Stimulated activated CD8-positive, alpha-beta memory T cell treated with anti-CD3 and anti-CD28 coated beads, Interleukin-7, amount 100 ng/mL, for 1 hour (primary cell): ENCODE measurements at places on chromosomes 4 and X.
A peak's percentile ranks its signal among the peaks of the same experiment; 100 is the strongest.

DNA sequence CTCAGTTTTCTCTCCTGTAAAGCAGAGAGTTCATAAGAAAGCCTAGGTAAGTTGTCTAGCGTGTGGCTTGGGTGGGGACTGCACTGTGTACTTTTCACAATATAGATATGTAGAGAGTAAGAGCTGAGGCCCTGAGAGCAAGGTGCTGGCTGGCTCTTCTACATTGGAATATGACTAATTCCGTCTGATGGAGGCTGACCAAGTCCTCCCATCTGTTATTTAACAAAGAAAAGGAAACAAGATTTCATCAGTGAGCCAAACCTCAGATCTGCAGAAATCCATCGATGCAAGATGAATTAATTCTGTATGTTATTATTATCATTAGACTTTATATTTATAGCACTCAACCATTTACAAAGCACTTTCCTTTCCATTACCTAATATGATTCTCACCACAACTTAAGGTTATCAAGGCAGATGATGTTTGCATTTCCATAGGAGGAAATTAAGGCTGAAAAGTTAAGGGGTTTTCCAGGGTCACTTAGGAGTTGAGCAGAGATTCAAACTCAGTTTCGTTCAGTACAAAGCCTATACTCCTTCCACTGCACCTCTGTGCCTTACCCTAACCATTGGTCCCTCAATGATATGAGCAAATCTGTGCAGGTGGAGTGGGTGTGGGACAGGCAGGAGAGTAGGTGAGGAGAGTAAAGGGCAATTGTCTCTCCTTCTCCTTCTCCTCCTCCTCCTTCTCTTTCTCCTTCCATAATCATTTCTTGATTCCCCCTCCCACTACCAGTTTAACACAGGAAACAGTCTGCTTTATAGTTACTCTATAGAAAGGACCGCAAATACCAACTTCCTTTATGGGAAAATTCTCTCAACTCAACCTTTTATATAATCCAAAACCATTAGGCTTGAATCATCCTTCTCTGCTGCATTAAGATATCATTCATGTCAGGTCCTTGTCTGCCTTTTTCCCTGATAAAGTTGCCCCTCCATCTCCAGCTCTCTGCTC lies 27.6 kb upstream of the SRD5A3 start:
- DNase-seq, result no peak

GRCh38 chr4:145805490-145805889 lies 125.5 kb downstream of the C4orf51 start:
- no peak for DNase-seq

GRCh38 chrX:7147413-7147977 lies at the start of gene STS:
STS (plus strand) TSS chrX:7147712; CDS start chrX:7253200, 105,488 bp downstream.
- peak; percentile 3 for DNase-seq

DNA sequence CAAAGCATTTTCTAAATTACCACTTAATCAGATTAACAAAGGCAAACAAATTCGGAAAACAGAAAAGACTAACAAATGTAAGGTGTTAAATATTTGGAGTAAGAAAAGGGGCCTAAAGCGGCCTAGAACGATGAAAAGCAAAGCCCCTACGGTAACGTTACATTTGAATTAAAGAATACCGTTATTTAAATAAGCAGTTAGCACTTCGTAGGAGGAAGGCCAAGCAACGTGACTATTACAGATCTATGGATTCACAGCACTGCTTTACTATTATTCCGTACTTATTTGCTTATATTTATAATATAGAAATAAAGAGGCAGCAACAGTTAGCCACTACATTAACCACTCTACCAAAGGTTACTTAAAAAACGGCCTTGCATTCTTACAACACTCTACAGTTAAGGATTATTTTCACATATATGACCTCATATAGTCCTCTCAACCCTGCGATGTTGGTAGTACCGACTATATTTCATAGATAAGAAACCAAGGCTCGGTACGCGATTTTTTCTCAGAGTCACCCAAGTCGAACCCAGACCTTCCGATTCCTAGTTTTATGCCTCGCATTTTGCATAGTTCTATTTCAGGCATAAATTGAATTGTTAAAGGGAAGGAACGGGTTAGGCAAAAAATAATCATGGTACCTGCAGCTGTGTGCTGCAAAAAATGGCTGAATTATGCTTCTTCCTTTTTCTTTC lies 2.9 kb downstream of the KLHL15 start:
- no peak for DNase-seq

DNA sequence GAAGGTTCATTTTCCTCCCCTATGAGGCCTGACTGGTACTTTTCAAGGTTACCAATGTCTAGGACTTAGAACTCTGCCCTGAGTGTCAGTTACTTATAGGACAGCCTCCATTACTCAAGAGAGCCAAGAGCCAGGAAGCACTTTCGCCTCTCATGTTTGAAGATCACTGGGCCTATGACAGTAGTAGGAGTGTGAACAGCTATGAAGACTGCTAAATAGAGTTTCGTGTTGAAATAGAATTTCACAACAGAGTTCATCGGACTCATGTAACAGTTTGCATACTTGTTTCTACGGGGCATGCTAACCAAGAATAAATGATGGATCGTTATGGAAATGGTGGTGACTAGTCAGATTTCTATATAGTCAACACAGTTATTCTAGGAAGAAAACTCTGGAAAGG lies 97.8 kb upstream of the GPC4 start:
- DNase-seq, result no peak

DNA sequence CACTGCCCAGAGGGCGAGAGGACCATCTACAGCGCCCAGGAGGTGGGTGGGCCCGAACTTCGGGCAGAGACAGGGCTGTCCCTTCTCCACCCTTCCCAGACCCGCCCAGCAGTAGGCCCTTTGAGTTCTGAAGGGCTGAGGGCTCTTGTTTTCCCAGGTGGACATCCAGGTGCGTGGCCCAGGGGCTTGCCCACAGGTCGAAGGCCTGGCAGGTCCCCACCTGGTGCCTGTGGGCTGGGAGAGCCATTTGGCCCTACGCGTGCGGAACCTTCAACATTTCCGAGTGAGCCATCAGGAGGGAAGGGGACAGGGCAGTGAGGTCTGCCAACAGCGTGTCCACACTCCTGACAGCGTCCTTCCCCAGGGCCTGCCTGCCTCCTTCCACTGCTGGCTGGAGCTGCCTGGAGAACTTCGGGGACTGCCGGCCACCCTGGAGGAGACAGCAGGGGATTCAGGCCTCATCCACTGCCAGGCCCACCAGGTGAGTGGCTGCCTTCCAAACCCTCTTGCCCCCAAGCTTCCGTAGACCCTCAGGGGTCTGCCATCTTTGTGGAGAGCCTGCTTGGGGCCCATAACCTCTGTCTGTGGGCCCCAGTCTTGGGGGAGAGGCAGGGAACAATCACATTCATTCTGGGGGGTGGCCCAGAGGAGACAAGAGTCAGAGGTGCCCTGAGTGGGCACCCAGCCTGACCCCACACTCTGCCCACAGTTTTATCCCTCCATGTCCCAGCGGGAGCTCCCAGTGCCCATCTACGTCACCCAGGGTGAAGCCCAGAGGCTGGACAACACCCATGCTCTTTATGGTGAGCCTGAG lies 6.8 kb downstream of the PLXNB3 start:
- no peak for DNase-seq

- no peak for DNase-seq
Observed at GRCh38 chrX:113892401-113892800, 691.5 kb upstream of the HTR2C start.

DNA sequence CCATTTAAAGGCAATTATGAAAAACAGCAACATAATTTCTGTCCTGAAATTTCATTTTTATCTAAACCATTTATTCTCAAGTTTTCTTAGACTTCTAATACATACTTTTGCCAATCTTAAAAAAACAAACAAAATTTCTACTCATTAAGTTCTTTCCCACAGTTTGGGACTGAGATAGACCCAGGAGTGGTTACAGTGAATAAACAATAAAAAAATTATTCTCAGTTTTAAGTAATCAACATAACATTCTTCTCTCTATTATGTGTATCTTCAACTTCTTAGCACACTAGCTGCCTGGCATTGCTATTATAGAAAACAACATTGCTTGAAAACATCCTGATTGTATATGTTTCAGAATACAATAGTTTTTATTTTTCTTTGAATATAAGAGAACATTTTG lies 532.8 kb downstream of the IL15 start:
- DNase-seq, result no peak

GRCh38 chrX:150683536-150684146 lies 9.6 kb upstream of the MTMR1 start:
- DNase-seq, result no peak

GRCh38 chr4:100430451-100430850 lies 87.4 kb downstream of the EMCN start:
- DNase-seq, result no peak

DNA sequence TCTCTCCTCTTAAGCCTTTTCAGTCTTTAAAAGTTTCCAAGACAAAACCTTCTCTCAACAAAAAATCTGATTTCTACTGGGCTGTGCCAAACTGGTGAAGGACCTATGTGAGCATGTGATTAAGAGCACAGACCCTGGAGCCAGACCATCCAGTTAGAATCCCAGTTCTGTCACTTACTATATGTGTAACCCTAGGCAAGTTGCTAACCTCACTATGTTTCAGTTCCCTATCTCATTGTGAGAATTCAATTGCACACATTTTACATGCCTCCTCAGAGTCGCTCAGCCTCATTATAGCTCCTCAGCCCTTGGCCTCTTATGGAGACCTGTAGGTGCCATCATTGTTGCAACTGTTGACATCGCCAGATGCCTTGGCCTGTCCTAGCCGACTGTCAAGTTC lies 54.1 kb upstream of the VEGFD start:
- no peak for DNase-seq

- no peak for DNase-seq
Observed at GRCh38 chr4:40314951-40315350, 20.2 kb upstream of the CHRNA9 start.

GRCh38 chr4:164943192-164943591 lies 34.3 kb downstream of the TRIM61 start:
- no peak for DNase-seq

- no peak for DNase-seq
Observed at GRCh38 chr4:2598511-2599303, 62.3 kb downstream of the FAM193A start.

- no peak for DNase-seq
Observed at GRCh38 chr4:184587221-184587620, 62.0 kb downstream of the CASP3 start.

GRCh38 chr4:120667102-120667501 lies 255.4 kb downstream of the PRDM5 start:
- no peak for DNase-seq

DNA sequence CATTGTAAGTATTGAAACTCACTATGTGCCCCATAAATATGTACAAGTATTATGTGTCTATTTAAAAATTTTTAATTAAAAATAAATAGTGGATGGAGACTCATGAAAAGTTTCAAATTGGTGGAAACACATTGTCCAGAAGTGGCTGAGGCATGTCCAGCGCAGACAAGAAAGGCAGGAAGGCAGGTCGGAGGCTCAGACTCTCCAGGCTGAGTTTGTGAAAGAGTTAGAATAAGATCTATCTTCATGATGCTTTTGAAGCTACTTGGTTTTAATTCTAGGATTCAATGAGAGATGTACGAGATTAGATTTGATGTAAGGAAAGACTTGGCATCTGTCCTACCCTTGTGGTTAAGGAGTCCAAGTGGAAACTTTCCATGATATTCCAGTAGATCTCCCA lies 19.8 kb downstream of the PNMA6F start:
- DNase-seq, result no peak

- DNase-seq, result no peak
Observed at GRCh38 chrX:107206697-107207065, 270 bp downstream of the DNAAF6 start.

DNA sequence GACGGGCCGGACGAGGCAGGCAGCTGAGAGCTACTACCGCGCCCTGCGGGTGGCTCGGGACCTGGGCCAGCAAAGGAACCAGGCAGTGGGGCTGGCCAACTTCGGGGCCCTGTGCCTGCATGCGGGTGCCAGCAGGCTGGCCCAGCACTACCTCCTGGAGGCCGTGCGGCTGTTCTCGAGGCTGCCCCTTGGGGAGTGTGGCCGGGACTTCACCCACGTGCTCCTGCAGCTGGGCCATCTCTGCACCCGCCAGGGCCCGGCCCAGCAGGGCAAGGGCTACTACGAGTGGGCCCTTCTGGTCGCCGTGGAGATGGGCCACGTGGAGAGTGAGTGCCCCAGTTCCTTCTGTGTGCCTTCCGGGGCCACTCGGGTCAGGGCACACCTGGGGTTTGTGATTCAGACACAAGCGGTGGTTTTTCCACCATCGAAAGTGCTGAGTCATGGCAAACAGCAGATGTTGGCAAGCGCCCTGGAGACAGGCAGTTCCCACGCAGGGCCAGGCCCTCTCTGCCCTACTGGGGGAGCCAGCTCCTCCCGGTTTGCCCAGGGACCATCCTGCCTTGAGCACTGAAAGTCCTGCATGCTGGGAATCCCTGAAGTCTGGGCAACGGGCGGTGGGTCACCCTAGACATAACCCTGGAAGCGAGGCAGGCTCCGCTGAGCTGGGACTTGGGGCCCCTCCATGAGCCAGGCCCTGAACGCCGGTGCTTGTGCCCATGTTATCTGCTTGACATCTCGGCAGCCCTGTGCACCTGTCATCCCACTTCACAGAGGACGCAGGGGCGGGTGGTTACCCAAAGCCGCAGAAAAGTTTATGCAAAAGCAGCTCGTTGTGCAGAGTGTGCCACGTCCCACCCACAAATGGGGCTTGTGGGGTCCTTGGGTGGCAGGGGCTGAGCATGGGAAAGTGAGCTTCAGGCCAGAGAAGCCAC lies 29.5 kb downstream of the SH3TC1 start:
- DNase-seq, result peak; percentile 14

DNA sequence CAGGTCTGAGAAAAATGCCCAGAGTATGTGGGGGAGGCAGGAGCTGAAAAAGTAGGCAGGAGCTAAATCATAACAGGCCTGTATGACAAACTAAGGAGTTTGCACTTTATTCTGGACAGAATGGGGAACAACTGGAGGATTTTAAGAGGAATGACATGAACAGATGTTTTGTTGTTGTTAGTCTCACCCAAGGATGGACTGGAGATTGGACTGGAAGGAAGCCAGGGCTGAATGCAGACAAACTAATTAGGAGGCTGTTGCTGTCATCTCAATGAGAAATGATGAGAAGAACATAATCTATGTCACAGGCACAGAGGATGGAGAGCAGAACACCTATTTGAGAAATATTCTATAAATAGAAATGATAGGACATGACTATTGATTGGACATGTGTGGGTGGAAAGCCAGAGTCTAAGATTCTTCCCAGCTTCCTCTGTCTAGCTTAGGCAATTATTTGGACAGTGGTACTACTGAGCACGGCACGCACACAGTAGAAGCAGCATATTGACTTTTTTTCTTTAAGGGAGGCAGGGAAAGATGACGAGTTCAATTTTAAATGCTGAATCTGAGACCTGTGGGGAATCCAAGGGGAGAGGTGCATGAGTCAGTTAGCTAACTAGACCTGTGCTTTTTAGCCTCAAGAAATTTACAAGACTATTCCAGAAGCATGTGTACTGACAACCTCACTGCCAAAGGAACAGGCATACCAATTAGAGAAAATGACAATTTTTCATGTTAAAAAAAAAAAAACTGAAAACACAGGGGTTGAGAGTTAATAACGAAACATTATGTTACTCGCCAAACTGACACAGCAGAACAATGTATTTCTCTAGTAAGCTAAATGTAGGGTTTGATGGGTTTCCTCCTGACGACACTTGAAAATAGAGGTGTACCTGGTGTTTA lies 963 bp upstream of the USO1 start:
- no peak for DNase-seq

- no peak for DNase-seq
Observed at GRCh38 chrX:133543654-133544053, 128.4 kb upstream of the GPC4 start.

- DNase-seq, result no peak
Observed at GRCh38 chr4:164252286-164252685, 501.6 kb upstream of the SMIM31 start.
